ENCODE measurements at places on chromosomes 2 and 18.

- DNase-seq, result no peak
Observed at GRCh38 chr2:80461505-80462197, 157.1 kb upstream of the LRRTM1 start.

DNA sequence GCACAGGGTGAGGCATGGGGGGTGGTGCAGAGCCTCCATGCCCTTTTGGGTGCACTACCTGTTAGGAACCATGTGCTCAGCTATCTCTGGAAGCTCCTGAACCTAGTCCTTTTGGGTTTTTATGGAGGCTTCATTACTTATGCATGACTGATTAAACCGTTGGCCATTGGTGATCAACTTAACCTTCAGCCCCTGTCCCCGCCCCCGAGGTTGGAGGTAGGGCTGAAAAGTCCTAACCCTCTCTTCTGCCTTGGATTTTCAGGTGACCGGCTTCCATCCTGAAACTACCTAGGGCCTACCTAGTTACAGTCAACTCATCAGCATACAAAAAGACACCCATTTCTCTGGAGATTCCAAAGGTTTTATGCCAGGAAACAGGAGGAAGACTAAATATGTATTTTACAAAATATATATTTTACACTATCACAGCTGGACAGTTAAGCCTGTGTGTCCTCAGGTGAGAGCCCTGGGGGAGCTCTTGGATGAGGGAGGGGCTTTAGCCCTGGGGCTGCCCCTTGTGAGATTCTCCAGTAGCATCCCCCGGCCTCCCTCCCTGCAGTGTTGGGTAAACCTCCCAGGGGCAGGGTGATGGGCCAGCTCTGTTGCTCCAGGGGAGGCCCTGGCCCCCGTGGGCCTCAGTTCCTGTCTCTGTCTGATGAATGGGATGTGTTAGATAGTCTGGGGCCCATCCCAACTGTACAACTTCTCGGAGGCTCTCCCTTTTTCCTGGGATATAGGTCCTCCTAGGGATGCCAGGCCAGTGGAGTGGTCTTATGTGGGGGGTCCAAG, 24.1 kb downstream of the GLI2 start:
- DNase-seq, result no peak

DNA sequence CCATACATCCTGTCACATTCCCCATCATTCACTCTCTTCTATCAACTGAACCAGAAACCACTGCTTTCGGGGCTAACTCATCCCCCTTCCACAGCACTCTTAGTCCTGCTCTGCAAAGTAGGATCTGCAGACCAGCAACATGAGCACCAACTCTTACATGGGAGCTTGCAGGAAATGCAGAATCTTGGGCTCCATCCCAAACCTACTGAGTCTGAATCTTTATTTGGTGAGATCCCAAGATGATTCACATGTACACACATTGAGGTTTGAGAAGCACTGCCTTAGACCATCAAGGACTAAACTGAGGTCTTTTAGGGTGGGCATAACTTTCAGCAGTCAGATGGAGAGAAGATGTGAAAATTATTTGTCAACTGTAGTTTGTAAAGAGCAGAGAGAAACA, 235.6 kb upstream of the EPHA4 start:
- no peak for DNase-seq

GRCh38 chr2:120885321-120885720, 149.7 kb downstream of the GLI2 start:
- no peak for DNase-seq

DNA sequence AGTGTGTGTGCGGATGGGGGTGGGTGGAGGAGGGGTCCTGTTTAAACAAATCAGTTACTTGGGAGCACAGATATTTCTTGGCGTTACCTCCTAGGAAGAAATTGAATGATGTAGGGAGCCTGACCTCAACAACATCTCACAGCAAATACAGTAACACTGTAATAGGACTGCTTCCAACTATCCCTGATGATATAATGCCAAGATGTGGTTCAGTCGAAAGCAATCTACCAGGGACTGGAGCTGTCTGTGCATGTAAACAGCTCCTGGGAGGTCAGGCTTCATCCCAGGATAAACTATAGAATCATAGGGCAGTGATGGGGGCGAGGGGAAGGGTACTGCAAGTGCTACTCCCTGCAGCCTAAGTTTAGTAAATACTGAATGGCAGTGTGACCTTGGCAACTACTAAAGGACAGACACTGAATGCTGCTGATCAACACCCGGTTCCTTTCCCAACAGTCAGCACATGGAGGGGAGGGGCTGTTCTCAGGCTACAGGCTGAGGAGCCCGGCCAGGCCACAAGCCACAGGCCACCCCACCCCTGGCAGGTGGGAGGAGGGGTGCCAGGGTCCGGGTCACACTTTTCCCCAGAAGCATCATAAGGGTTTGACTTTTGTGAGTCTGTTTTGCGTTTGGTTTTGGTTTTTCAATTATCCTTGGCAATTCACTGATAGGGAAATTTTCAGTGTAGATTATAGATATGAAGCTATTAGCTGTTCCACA, 85.3 kb upstream of the ZNF397 start:
- no peak for DNase-seq

- DNase-seq, result no peak
Observed at GRCh38 chr2:118773826-118774225, 73.6 kb downstream of the EN1 start.

DNA sequence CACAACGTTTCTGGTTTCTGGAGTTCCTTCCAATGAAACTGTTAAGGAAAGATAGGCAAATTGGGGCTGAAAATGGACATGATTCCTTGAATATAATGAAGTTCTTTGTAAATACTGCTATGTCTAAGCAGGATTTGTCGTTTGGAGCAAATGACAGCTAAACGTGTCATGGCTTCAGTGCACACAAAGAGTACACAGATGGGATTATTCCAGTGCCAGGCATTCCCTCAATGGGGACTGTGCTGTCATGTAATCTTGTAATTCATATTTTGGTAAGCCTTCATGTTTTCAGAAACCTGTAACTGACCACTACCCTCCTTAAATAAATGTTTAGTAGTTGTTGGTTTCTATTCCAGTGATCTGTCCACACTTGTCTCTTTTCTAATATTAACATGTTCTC, 404.7 kb upstream of the CDH7 start:
- no peak for DNase-seq

DNA sequence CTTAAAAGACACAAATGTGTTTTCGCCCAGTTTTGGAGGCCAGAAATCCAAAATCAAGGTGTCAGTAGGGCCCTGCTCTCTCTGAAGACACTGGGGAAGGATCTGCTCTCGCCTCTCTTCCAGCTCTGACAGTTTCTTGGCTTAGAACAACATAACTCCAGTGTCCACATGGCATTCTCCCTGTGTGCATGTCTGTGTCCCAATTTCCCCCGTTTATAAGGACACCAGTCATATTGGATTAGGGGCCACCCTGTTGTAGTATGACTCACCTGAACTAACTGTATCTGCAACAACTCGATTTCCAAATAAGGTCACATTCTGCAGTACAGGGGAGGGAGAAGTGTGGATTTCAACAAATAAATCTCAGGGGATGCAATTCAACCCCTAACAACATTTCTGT, 263.2 kb downstream of the SS18 start:
- DNase-seq, result no peak

DNA sequence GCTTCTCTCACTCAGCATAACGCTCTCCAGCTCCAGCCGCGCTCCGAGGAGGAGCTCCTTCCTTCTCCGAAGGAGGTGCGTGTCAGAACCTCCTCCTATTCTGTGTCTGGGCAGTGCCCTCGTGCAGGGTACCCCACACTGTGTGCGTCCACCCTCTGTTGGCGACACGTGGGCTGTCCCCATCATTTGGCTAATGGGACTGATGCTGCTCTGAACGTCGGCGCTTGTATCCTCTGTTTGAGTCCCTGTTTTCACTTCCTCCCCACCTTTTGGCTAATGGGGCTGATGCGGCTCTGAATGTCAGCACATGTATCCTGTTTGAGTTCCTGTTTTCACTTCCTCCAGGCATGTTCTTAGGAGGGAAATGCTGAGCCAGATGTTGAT, 22.2 kb downstream of the KCNG2 start:
- DNase-seq, result no peak

- peak; percentile 52 for DNase-seq
Observed at GRCh38 chr2:229431327-229431954, 160.4 kb upstream of the PID1 start.

DNA sequence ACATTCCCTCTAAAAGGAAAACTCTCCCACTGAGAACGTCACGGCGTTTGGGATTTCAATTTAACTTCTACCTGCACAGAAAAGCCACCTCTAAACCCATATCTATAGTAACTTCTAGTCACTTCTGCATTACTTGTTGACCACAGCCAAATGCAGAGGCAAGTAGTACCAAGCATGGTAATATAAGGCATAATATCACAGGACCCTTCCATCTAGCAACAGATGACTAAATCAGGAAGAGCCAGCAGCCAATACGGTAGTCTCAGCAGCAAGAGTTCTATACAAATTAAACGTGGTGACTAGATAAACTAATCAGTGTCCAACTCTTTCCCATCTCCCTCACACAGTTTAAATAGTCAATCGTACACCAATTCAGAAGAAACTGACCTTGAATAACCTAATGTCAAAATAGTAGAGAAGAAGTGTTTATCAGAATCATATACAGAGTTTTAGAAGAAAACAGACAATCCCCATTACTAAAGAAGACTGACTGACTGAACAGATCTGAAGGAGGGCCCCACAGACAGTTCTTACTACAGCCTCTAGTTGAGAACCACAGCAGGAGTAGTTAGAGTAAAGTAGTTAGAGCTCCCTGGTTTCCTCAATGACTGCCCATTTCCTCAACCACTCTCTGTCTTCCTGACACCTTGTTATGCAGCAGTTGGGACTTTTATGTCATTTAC, 30.0 kb downstream of the MEMO1 start:
- DNase-seq, result no peak

- no peak for DNase-seq
Observed at GRCh38 chr2:57552885-57553284, 493.7 kb upstream of the VRK2 start.

DNA sequence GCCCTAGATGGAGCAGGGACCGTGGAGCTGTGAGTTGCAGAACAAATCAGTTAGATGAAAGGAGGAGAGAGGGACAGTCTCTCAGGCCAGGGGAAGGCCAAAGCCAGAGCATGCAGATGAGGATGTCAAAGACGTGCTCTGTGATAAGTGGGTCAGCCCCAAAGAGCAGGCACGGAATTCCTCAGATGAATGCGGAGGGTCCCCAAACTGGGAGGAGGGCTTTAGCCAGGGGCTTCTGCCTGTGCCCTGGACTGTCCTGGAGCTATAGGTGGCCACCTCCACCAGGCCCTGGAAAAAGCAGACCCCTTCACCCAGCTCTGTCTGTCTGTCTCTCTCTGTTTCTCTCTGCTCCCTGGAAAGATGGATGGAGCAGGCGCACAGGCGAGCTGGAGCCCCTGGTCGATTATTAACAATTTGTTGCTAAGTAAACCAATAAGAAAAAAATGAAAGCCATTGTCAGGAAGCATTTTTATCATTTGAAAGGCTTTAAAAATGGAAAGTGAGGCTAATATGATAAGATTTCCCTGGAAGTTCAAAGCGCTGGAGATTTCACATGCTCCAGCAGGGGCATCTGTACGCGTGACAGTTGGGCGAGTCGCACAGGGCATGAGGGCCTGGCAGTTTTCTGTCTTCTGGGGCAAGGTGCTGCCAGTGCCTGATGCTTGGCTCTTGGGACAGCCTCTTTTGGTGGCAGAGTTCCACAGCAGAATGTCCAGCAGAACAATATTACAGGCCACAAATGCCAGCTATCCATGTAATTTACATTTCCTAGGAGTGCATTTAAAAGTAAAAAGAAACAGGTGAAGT, 241.0 kb downstream of the GLI2 start:
- DNase-seq, result no peak

- DNase-seq, result peak; percentile 41
Observed at GRCh38 chr2:172285010-172285621, 142.3 kb upstream of the ITGA6 start.

DNA sequence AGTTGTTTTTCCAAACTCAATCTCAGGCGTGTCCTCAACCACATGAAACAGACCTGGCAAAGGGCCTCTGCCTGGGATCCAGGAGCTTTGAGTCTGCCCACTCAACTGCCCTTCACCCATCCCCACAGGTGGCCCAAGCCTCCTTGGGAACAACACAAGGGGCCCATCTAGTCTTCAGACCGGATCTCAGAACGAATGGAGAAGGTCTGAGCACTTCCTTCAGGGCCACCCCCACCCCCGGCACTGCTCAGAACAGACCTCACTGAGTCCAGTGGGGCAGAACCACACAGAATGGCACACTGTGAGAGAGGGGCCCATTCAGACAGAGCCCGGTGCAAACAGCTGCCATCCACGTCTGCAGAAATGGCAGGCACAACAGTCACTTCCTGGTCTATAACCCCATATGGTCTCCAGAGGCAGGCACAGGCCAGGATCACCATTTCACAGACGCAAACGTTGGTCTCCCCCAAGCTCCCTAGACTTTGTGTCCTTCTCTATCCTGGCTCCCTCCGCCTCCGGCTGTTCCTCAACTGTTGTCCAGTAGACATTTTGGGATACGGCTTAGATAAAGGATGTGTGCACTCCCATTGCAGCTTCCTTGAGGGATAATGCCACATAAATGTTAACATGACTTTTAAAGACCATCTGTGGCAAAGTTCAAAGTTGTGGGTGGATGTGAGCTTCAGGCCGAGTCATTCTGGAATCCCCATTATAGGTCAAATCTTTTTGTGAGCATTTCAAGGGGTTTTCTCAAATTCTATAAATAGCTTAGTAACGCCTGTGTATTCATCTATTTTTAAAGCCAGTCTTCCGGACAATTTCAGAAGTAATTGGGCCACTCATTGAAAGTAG, 149.7 kb downstream of the SMAD7 start:
- no peak for DNase-seq

- no peak for DNase-seq
Observed at GRCh38 chr2:108316033-108316432, 27.3 kb downstream of the SULT1C2 start.

All from smooth muscle cell of the brain vasculature (primary cell).